ENCODE measurements at places on chromosomes 5 and 9. TPM values are rescaled to one million over a fixed set of nuclear protein-coding genes. Genes with fewer than 3 reads are reported as not detected.

ELAVL2 gene
- 0.14 TPM for total RNA-seq

FAM221B gene
- total RNA-seq: not detected

PTGES gene
- 108 TPM for total RNA-seq

GPR151 gene
- total RNA-seq: not detected

PCDHGB1 gene
- total RNA-seq: 3.3 TPM

PCDHGB7 gene
- total RNA-seq: 6.9 TPM

SH3RF2 gene
- total RNA-seq: 0.28 TPM

ATOSB gene
- total RNA-seq: 13.2 TPM

SPARC gene
- 3,185 TPM for total RNA-seq

CDK9 gene
- total RNA-seq: 35.1 TPM

ACSL6 gene
- total RNA-seq: 0.09 TPM

UGCG gene
- 115 TPM for total RNA-seq

TMED9 gene
- 192 TPM for total RNA-seq

PTPRD gene
- 6.9 TPM for total RNA-seq

PALM2AKAP2 gene
- total RNA-seq: 9.7 TPM

SLC34A1 gene
- total RNA-seq: not detected

LCN1 gene
- total RNA-seq: 0.65 TPM

DND1 gene
- 0.14 TPM for total RNA-seq

CTNND2 gene
- not detected for total RNA-seq

SPINK5 gene
- under 0.01 TPM for total RNA-seq

PTGES2 gene
- 69.4 TPM for total RNA-seq

PTPN3 gene
- total RNA-seq: under 0.01 TPM

TAL2 gene
- total RNA-seq: not detected

PCDHGB2 gene
- 2.4 TPM for total RNA-seq

All from smooth muscle cell of bladder (primary cell).